ENCODE measurements at places on chromosomes 12 and 14.

DNA sequence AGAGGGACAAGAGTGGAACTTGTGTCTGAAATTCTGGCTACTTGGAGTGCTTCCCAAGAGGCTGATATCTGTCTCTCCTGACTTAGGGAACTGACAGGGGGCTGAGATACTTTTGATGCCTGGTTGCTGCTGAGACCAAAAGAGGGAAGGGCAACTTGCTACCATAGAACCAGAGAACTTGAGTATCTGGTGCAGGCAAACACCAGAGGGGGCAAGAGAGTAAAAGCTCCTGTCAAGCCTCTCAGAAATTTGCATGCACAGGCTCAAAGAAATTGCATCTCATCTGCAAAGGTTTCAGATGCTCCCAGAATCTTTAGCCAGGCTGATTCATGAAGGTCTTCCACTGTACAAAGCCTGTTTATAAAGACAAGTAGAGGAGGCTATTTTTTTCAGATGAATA lies 391.3 kb upstream of the FOXG1 start:
- no peak for DNase-seq

DNA sequence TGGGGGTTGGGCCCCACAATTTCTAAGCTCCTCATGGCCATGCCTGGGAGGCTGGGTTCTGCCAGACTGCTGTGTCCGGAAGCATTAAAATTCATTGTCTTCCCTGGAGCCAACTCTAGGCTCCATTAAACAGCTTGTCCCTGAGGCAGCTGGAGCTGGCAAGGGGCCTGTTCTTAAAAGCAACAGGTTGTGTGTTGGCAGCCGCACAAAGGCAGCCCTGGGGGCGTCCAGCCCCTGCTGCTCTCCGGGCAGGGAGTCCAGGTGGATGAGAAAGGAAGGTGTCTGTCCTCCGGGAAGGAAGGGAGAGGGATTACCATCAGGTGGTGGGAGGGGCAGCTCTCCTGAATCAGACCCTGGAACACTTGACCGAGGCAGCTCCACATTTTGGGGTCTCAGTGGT lies 98.9 kb downstream of the CHST11 start:
- no peak for DNase-seq

DNA sequence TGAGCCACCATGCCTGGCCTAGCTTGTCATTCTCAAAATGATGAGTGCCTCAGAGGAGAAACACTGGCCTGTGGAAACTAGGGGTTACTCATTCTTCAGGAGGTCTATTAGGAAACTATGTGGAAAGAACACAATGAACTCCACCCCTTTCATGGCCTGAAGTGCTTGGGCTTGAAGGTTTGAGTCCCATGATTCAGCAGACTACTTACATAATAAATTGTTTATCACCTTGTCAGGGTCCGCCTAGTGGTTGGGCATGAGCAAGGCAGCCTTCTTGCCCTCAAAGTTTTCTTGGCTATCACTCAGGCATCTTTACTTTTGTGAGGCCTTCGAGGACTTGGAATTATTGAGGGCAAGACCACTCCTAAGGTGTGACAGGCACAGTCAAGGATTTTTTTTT lies 251.2 kb downstream of the ACSS3 start:
- DNase-seq: peak; percentile 2

DNA sequence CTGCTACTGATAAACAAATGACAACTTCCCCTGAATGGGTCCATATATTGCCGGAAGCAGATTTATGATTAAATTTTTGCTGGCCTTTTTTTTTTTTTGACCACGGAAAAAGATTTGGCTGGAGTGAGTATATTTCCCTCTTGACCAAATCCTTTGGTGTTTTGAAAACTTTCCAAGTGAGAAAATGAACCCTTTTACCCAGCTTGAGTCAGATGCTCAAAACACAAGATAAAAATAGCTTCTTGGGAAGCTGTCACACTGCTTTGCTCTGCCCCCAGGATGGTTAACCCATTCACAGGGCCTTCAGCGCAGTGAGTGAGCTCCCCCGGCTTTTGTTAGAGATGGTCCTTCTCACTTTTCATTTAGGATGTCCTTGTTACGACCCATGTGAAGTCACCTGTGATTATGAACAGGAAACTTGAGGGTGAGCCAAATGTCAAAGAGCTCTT lies 224.3 kb downstream of the PELI2 start:
- no peak for DNase-seq

- DNase-seq: no peak
Observed at GRCh38 chr12:9260931-9261330, 52.7 kb upstream of the PZP start.

- no peak for DNase-seq
Observed at GRCh38 chr14:70391493-70392391, 25.1 kb downstream of the SYNJ2BP start.

DNA sequence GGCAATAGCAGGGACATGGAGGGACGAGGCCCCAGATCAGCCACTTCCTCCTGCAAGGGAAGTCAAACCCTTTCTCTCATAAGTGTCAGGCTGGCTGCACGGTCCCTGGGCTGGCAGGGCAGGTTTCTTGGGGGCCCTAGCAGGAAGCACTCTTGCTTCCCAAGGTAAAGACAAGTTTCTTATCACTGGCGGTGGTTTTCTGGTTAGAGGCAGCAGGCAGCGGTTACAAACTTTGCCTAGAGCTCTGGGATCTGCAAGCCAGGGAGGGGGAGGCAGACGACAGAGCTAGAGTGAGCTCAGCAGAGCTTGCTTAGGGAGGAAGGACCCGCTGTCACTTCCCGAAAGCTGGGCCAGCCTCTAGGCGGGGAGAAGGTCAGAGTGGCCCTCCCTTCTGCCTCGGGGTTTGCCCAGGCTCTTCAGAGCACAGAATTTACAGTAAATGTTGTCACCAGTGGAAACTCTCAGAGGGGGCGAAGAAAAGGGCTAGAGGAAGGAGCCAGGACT lies 20.4 kb downstream of the BATF start:
- peak; percentile 91 for DNase-seq

DNA sequence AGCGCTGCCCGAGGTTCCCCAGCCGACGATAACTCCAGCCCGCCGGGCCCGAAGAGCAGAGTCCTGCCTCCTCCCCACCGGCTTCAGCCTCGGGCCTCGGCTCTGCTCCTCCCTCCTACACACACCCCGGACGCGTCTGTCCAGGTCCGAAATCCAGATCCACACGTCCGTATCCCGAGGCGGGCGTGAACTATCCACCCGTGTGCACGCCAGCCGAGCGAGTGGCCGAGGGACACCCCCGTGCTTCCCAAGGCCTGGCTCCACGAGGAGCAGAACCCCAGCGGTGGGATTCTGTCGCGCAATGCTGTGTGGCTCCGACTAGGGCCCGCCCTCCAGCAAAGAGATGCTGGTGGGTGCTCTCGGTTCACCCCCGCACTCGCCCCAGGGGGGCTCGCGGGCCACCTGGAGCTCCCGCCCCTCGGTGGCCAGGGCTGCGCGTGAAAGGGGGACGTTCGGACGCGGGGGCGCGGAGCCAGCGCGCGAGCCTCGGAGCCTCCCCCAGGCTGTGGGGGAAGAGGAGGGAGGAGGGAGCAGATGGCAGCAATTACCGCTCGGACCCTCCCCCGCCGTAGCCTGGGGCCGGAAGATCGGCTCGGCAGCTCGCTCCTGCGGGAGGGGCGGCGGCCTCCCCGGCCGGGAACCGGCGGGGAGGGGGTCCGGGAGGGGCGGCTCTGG lies 18.9 kb upstream of the ANKRD33 start:
- no peak for DNase-seq

- DNase-seq: no peak
Observed at GRCh38 chr14:76576047-76576741, 185.1 kb upstream of the VASH1 start.

DNA sequence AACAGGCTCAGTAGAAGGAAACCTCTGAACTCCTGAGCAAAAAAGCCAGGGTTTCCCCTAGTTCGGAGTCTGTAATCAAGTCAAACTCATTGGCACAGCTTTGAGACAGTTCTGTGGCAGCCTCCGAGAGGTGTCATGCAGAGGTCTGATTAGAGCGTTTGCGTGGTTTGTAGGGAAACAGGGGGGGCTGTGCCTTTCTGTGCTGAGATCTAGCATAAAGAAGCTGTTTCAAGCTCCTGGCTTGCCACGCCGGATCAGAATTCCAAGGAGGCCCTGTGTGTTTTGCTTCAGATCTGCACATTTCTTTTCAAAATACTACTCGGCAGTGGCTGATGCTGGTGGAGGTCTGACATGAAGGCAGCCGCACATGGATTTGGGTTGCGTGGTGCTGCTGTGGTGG lies 1.7 kb downstream of the CABP1 start:
- DNase-seq: no peak
